ENCODE measurements at places on chromosomes 5 and 9.

DNA sequence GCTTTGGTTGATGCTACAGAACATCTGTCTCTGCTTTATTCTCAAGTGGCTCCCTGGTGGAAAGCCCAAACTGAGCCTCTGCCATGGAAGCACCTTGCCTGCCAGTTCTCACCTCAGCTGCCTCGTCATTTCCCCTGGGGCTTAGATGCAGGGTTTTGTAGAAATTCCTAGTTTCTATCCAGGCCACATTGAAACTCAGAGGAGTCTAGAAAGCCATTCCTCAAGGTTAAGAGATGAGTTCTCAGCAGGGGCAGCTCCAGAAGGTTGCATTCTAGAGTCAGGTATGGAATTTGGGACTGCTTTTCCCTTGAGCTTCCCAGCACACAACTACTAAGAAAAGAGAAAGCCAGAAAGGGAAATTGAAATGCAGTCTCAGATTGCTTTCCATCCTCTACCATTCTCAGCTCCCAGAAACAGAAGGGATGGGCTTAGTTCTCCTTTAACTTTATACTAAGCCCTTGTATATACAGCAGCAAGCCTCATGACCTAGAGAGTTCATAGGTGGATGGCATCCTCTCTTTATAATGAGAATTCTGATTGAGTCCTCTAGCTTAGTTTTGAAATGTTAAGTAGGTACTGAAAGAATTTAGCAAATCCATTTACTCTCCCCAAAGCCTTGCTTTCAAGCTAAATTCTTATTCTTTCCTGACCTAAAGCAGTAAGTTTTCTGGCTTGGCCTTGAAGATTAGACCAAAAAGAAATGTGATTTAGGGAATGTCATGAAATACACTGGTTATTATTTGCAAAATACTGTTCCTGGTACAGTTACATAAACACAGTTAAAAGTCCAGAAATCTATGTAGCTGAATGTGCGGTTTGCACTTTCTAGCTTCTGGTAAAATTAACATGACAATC, 66.0 kb upstream of the MEF2C start:
- DNase-seq, result no peak

DNA sequence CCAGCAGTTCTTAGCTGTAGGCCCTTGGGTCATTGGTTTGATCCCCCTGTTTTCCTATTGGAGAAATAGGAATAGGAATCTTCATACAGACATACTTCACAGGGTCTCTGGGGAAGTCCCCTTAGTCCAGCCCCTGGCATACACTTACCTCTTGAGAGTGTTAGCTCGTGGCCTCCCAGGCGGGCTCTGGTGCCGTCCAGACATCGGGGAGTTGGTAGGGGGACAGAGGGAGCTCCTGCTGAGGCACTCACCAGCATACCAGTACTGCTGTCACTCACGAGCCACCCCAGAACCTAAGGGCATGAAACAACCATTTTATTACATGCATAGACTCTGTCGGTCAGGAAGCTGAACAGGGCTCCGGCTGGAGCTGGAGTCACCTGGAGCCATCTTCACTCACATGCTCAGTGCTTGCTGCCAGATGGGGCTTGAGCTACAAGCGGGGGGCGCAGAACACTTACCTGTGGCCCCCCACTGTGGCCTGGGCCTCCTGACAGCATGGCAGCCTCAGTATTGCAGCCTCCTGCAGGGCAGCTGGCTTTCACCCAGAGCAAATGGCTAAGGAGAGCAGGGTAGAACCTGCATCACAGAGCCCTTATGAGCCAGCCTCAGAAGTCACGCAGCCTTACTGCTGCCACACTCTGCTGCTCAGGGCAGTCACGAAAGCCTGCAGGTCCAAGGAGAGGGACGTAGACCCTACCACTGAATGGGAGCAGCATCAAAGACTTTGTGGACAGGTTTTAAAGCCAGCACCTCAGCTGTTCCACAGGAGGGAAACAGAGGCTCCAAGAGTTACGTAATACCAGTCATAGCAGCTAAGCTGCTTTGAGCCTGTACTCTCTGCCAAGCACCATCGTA, 58.3 kb upstream of the ANGPTL2 start:
- DNase-seq, result no peak

DNA sequence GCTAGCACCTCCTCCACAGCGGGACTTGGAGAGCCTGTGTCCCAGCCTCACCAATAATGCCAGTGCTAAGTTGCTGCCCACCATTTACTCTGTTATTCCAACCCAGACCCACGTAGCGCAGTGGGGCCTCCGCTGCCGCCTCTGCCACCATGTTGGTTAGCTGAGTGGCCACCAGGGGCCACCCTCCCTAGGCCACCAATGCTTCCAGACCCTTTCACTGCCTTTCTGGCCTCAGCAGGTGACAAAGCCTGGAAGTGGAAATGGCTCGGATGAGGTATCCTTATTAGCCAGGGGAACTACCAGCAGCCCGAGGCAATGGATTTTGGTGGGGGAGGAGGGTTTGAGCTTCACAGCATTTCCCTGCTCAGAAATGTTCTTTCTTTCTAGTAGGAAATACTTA, 110.1 kb downstream of the OSTF1 start:
- no peak for DNase-seq

GRCh38 chr9:107227774-107228173, 55.3 kb upstream of the RAD23B start:
- peak; percentile 3 for DNase-seq

DNA sequence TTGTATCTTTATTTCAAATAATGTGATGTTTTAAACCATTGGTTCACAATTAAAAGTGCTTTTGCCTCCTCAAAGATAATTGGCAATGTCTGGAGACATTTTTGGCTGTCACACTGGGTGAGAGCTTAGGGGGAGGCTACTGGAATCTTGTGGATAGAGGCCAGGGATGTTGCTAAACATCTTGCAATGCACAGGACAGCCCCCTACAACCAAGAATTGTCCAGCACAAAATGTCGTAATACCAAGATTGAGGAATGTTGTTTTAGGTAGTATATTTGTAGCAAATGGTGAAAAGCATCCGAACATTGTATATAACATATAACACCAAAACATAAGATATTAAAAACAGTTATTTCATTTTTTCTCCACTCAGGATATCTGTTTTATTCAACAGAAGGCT, 99.8 kb downstream of the SLC44A1 start:
- no peak for DNase-seq

DNA sequence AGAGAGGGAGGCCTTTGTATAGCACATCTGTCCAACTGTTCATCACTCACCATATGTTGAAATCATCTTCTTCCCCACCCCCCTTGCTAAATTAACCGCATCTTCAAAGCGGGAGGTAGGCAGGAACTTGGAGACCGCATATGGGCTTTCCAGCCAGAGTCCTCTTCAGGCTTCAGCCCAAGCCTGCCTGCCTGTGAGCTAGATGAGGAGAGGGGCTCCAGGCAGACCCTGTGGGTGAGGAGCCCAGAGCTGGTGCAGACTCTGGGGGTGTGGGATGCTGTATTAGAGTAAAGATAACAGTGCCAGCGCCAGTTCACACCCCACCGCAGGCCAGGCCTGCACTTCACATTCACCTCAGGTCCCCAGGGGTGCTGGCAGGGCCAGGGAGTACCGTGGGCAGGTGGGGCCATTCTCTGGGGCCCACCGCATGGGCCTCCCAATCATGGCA, 16.2 kb downstream of the PRRC2B start:
- no peak for DNase-seq

GRCh38 chr5:5327126-5327525, 95.4 kb upstream of the ICE1 start:
- no peak for DNase-seq

DNA sequence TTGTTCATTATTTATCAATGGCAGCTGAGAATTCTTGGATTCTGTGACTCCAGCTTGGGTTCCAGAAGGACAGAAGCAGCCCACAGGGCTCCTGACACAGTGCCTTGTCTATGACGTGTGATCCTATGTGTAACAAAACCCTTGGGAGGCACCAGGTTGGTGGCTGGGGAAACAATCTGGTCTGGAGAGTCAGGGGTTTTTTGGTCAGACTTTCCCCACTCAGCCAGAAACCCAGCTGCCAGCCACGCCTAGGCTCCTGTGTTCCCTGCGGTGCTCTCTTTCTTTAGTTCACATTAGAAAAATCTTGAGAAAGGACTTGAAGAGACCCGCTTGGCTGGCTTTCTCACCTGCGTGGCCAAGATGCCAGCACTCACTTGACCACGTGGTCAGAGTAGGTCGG, 15.5 kb upstream of the ZBED3 start:
- no peak for DNase-seq

DNA sequence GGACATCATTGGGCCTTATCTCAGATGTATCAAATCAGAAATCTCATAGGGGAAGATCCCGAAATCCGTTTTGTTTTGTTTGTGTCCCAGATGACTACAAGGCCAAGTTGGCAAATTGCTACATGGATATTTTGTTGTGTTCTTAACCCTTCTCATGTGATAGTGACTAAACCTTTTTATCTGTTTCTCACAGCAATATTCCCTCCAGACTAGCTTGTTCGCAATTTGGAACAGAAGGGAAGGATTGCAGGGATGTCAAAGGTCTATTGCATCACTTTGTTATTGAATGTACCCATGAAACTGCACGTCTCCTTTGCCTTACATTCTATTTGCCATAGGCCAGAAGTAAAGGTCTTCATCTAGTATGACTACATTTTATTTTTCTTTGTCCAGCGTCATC, 453.9 kb downstream of the NFIB start:
- DNase-seq, result no peak

DNA sequence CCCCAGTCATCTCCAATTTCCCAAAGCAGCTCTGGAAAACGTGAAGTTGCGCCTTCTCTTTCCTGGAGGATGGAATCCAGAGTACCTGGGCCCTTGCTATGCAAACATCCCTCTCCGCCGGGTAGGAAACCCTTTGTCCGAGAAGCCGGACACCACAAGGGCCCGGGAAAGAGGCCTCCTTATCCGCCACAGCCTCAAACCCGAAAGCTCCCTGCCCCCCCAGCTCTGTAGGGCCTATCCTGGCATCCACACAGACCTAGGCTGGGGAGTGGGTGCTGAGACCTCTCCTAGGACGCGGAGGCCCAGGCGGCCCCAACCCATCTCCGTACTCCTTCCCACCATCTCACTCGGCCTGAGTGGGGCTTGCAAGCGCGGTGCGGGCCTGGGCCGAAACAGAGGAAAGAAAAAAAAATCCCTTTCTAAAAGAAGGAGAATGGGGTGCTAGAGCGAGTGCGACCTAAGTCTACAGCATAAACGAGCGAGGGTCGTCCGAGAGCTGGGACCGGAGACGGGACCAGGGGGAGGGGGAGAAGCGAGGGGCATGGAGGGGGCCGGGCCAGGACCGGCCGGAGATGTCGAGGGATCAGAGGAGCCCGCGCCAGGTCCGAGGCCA, 624 bp downstream of the FBXW11 start:
- DNase-seq, result no peak

DNA sequence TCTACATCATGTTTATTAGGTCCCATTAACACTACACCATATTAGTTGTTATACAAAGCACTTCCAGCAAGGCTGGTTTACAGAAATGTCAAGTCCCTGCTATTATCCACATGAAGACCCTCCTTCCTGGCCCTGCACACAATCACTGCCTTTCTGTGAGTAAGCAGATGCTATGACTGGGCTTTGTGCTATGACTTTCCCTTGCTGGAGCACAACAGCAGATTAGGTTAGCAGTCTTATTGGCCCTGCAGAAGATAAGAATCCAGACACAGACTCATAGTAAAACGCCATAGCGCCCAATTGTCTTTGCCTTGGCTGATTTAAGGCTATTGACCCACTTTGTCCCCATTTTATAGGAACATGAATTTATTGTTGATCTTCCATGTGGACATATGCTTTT, 228.9 kb upstream of the ACTBL2 start:
- DNase-seq, result no peak

DNA sequence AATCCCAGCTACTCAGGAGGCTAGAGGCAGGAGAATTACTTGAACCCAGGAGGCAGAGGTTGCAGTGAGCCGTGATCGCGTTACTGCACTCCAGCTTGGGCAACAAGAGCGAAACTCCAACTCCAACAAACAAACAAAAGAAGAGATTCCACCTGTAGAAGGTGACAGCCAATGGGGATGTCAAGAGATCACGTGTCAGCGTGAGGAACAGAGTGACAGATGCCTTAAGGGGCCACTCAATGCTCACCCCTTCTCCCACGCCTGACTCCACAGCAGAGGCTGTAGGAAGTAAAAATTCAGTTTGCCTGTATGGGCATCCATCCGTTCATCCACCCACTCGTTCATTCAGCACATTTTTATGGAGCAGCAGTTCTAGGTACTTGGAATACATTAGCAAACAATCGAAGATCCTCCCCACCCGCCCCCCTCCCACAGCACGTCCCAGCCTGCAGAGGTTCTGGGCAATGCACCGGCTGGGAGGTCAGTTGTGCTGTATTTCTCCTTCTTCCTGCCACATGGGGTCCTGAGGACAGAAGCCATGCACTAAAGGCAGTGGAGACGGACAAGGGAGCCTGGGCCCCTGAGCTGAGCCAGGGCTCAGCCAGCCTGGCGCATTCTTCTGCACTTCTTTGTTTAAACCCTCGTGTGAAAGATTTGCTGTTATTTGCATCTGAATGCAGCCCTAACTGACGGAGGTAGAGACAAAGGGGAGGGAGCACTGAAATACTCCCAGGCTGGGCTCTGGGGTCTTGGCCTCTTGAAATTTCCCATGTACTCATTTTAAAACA, 11.3 kb upstream of the RNF130 start:
- no peak for DNase-seq

GRCh38 chr9:83544002-83544698, 5.9 kb upstream of the FRMD3 start:
- DNase-seq, result peak; percentile 9

DNA sequence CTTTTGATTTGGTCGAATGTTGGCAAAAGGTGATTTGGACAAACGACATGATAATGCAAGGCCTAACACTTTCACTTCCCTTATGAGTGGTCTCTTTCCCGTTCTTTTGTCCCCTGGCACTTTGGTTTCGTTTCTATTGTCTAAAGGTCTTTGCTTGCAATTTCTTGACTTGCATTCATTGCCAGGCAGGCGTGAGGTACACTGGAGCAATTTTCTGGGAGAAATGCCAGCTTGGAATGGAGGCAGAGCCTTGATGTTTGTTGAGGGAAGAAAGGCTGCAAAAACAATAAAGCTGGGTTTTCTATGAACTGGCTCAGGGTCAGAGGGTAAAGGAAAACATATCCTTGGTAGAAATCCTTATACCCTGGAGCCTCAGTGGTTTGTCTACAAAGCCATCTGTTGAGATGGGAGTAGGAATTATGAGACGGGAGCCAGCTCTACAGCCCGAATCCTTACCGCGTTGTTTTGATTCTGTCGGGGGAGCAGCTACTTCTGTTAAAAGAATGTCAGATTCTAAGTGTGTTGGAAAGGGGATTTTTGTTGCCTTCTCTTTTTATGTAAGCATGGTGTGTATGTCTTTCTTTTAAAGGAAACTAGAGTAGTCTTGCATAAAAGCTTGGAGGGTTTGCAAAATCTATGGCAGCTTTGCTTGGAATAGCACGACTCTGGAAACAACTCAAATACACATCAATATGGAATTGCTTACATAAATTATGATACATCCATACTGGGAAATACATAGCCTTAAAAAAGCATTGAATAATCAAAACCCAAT, 158.9 kb downstream of the RMI1 start:
- DNase-seq, result no peak

GRCh38 chr9:35907711-35908503, 1.4 kb upstream of the SPAAR start:
- DNase-seq, result no peak

- DNase-seq, result no peak
Measured at GRCh38 chr9:36802201-36802920, 229.7 kb downstream of the MELK start.

- no peak for DNase-seq
Measured at GRCh38 chr9:93011114-93011513, 47.4 kb upstream of the SUSD3 start.

- DNase-seq, result no peak
Measured at GRCh38 chr9:22035591-22036011, 26.5 kb upstream of the CDKN2B start.

Measured in NCI-H526 treated with DMSO at 0.1 percent for 48 hours (cell line).